ENCODE measurements at places on chromosomes 7 and 10.
A peak's percentile ranks its signal among the peaks of the same experiment; 100 is the strongest.

DNA sequence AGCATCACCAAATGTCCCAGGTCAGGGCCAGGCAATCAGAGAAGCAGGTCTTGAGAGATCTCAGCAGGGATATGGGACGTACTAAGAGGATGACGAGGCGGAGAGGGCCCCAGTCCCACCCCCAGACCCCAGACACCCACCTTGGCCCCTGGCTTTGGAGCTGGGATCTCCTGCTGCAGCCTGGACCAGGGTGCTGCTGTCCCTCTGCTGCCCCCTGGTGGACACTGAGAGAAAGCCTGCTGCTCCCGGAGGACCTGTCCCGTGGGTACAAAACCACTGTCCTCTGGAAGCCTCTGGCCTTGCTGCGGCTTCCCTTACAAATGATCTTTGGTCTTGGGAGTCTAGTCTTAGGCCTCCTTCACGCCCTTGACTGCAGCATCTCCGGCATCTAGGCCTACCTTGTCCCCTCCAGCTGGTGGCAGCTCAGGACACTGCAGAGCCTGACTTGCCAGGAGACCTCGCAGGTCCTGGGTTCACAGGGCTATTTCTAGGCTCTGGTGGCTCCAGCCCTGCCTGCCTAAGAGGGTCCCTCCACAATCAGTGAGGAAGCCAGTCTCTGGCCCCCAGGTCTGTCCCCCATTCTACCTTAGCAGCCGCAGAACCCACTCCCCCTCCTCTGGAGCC, 97.1 kb downstream of the RGS10 start:
- DNase-seq = peak; percentile 59

DNA sequence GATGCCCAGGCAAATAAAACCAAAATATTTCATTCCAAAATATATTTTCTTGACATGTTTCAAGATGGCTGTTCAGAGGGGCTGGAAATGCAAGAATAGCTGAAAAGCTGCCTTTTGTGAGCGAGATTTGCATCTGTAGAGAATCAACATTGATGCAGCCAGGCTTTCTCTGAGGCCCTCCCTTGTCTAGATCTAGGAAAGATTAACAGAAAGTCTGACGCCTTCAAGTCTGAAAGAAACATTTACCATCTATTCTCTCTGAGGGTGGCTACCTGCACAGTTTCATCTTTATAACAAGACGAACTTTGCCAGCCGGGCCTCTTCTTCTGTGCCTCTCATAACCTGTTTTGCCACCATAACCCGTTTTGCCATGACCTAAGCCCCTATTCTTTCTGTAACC, 170.2 kb downstream of the AKR1D1 start:
- DNase-seq = no peak

GRCh38 chr7:100465702-100466311, 1.7 kb upstream of the SPACDR start:
- no peak for DNase-seq

DNA sequence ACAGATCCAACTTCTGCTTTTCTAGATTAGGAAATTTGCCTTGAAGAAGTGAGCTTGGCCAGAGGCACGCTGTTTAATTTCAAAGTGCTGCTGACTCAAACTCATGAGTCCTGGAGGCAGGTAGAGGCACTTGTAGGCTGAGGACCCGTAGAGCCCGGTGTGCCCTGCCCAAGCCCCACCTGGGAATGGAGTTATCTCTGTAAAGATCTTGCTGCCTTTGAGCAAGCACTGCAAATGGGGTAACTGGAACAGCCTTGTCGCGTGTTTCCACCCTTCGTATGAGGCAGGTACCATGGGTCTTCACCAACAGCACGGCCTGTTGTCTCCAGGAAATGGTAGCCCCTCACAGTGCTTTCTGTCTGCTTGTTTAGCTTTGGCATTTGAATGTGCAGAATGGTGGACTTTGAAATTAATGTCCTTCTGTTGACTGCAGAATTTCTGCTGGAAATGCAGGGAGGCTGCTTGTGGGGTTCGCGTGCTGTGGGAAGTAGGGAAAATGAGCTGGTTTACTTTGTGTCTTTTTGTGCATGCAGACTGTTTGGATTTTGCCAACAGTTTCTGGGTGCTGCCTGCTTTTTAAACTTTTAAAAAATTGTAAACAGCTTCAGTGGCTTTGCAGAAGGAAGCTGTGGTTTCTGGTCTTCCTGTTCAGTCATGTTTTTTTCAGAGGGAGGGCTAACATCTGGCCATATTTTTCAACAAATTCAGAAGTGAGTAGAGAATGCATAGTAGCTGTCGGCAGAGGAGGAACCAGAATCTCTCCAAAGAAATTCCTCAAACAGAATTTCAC, 27.2 kb downstream of the CCM2 start:
- DNase-seq = peak; percentile 76

DNA sequence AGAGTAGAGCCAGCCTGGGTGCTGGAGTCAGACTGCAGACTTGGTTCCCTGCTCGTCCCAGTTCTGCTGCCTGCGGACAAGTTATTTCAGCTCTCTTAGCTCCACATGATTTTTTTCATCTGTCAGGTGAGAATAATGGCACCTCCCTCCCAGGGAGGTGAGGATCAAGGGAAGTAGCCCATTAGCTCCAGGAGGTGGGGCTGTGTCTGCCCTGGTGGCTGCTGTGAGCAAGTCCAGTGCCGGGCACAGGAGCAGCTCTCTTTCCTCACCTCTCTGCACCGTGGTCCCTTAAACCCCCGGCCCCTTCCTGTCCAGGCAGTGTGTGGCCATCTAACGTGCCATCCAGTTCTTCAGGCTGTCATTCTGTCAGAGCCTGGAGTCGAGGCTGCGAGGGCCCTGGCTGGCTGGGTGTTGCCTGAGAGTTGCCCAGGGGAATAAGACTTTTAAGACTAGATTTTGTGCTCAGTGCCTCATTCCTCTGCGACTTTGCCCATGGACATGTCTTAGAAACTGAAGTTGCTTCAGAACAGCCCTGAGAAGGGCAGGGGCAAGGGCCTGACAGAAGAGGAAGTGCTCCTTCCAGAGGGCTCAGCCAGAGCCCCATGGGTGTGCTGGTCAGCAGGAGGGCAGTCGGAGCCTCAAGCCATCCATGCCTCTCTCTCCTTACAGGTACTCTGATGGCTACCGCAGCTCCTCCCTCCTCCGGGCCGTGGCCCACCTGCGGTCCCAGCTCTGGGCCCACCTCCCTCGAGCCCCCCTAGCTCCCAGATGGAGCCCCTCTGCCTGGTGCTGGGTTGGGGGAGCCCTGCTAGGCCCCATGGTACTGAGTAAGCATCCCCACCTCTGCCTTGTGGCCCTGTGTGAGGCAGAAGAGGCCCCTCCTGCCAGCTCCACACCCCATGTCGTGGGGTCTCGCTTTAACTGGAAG, 5.0 kb downstream of the ABCB8 start:
- no peak for DNase-seq

DNA sequence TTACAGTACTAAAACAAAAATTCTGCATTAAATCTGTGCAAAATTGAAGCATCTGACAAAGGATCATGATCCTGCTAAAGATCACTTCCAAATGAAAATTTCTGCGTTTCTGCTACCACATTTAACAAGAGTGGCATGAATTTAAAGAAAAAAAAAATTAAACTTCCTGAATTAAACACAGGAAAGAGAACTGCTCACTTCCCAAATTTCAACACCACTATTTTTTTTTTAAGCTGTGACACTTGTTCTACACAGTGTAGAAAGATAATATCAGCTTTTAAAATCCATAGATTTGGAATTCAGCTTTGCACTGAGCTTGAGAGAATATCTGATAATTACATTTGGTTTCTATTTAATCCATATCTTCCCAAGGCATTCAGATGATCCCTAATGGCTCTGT, 73.6 kb downstream of the EPC1 start:
- no peak for DNase-seq

GRCh38 chr10:27804136-27804535, 58.5 kb upstream of the MKX start:
- DNase-seq = no peak

DNA sequence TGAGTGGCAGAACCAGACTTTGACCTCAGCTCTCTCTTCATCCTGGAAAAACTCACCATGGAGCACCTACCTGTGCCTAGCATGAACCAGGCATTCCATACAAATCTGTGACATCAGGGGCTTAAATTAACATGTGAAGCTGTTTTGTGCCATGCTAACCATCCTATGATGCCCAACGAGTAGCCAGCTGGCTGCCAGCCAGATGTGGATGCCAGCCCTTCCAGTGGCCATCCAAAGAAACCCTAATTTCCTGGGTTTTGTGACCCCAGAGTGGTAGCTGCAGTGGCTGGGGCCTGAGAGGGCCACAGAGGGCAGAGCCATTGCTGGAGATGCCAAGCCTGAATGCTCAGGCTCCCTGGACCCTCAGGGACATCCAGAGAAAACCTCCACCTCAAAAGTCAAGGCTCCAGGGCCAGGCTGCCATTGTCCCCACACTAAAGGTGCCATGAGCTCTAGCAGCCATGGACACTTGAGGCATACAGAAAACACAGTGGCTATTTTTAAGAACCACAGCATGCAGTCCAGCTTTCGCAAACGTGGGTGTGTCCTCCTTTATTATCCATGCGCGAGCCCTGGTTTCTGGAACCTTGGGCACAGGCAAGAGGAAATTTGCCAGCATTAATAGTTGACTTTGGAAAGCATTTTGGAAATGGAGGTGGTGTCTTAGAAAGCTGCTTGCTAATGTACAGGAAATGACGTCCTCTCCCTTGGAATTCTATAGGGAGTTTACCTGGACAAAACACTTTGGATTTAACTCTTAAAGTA, 6.0 kb downstream of the CPXM2 start:
- DNase-seq = no peak

- no peak for DNase-seq
These were observed 25.4 kb downstream of the RPP38 start for GRCh38 chr10:15122477-15123030.

GRCh38 chr7:152108359-152108758, 82.9 kb downstream of the GALNT11 start:
- no peak for DNase-seq

DNA sequence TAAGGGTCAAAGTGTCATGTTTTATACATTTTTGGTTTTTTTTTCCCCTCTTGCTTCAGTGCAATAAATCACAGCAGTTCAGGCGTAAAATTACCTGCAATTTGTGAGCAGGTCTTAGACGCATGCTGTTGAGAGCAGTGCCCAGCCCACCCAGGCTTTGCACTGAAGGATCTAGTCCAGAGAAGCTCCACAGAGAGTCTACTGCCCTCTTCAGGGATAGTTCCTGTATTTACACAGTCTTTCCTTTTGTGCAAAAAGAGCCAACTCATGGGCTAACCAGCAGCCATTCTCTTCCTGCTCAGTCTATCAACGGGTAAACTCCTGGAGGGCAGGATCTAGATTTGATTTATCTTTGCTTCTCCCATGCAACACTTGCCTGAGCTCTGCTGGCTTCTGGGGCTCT, 82.2 kb upstream of the NAMPT start:
- DNase-seq = no peak

DNA sequence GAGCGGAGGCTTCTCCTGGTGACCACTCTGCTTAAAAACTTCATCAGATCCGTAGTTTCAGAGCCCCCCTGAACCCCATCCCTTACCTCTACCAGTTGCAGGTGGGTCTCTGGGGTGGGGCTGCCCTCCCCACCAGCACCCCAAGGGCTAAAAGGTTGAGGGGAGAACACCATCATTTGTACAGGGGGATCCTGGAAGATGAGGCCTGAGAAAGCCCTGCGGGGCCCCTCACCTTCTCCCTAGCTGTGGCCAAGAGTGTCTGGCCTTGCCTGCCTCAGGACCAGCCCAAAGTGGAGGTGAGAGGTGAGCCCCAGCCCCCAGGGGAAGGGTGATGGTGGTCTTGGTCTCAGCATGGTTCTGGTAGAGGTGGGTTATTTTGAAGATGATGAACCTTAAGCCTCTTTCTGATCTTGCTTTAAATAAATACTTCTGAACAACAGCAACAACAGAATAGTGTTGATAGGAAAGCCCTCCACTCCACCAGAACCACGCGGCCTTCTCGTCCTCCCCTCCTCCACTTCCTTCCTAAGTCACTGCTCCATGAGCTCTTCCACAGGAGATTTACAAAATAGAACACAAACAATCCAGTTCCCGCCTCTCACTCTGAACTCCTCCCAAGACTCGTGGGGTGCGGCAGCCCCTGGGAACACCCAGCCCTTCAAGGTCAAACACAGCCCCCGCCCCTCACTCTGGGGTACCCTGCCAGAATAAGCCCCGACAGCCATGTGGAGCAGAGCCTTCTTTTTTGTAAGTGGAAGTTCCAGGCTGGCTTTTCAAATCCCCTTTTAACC, 169.1 kb downstream of the EGFR start:
- no peak for DNase-seq

DNA sequence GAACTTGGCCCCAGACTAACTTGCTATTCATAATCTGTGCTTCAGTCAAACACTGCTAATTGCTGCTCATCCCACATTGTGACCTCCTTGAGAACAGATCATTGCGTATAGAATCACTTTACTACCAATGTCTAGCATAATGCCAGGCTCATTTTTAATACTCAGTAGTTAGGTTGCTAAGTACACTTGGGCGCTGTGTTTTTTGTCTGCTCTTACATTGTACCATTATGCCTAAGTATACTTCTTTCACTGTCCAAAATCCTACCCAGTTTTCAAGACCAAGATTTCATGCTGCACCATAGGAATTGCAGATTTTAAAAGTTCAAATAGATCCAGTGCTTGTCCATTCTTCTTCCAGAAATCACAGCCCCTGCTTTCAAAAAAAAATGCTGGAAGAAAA, 32.8 kb upstream of the TMEM106B start:
- no peak for DNase-seq

DNA sequence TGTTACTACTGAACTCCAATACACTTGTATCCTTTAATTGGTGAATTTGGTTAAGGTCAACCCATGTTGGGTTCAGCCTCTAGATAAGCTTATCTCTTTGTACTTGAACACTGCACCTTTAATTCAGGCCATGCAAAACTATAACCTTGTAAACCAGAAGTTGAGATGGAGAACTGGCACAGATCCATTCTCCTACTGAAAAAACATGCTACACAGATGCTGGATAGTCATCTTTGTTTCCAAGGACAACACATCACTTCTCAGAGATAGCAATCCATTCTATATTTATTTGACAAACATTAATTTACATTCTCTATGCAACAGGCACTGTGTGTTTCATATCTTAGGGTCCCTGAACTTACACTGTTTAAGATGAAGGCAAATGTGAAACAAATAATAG, 2.9 kb upstream of the CDK14 start:
- no peak for DNase-seq

DNA sequence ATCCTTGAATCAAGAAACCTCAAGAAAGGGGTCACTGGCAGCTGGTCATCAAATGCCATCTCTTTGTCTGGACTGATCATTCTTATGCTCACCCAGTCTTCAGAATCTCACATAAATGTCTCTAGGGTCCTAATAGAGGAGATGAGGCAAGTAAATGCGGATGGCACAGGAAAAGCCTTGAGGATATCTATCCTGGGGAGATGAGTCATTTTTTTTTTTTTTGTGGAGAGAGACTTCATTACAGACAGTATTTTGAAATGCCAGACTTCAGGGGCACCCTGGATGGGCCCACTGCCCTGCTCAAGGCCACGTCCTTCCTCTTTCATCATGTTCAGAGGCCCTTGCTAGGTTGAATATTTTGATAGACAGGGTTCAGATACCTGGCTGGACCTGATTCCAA, 19.5 kb upstream of the PLPP4 start:
- no peak for DNase-seq

DNA sequence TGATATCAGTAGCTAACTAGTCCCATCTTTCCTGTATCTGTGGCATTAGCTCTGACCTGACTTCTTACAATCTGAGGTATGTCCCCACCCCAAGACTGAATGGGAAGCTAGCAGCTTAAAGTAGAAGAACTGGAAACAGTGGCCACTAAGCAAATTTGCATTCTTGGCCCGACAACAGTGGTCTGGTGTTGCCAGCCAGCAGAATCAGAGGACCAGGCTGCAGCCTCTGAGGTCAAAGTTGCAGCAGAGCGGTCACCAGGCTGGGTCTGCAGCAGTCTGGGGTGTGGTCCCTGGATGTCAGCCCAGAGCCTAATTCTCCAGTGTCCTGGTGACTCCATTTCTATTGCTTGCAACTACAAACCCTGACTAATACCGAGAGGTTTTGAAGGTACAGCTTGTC, 26.3 kb downstream of the FAM107B start:
- DNase-seq = no peak
